ENCODE measurements at places on chromosomes 1 and 21.

- DNase-seq: no peak
Observed at GRCh38 chr1:77370583-77371306, 88.9 kb downstream of the AK5 start.

- DNase-seq: no peak
Observed at GRCh38 chr1:37634244-37634991, at the start of gene RSPO1. TSS of gene RSPO1 (minus strand) at chr1:37634892. CDS start at chr1:37629661, 5,231 bp downstream.

DNA sequence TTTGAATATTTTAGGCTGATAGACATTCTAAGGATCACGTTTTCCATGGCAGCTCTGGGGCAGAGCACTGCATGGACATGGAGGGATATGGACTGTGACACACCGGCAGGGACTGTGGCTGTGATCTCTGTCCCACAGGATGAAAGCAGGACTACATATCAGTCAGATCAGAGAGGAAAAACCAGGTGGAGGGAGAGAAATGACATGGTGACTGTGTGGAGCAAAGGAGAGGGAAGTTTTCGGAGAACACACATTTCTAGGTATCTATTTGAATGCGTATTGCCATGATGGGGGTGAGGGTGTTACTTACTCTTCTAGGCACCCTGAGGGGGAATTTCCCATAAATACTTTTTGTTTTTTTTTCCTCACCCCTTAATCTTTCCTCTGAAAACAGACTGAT is 3.2 kb upstream of the CD1C start:
- DNase-seq: no peak

GRCh38 chr1:218983848-218984247 is 189.8 kb upstream of the LYPLAL1 start:
- DNase-seq: no peak

DNA sequence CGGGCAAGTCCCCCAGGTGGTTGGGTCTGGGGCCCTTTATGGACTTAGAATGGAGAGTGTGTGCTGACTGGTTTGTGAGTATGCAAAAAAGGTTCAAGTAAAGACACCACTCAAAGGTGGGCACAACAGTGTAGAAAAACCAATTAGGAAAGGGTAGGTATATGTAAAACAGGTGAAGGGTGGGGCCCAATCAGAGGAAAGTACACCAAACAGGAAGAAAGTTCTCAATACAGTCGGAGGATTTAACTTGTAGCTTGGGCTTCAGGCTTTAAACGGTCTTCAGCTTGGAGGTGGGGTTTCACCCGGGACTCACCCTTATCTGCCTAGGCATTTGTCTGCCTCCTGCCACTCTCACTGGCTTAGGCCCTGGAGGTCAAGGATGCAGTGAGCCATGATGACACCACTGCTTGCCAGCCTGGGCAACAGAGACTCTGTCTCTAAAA is 6.8 kb upstream of the PUM1 start:
- no peak for DNase-seq

DNA sequence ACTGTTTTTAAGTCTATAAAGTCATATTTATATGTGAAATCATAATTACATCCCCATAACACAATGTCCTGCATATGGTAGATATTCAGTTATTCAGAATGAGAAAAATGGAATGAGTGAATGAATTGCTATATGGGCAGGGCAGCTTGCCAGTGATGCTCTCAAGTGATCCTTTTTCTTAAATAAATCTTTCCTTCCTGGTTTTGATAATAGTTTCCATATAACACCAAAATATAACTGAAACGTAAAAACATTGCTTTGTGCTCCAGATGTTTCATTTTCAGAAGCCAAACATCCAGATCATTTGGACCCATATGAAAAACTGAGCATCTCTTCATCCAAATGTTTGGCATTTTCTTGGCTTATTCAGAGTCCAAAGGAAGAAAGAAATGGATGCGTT is 30.2 kb upstream of the RGS8 start:
- DNase-seq: no peak

GRCh38 chr1:56068908-56069307 is 510.5 kb downstream of the PLPP3 start:
- DNase-seq: no peak

GRCh38 chr21:36835383-36835795 is 131.1 kb downstream of the HLCS start:
- no peak for DNase-seq

DNA sequence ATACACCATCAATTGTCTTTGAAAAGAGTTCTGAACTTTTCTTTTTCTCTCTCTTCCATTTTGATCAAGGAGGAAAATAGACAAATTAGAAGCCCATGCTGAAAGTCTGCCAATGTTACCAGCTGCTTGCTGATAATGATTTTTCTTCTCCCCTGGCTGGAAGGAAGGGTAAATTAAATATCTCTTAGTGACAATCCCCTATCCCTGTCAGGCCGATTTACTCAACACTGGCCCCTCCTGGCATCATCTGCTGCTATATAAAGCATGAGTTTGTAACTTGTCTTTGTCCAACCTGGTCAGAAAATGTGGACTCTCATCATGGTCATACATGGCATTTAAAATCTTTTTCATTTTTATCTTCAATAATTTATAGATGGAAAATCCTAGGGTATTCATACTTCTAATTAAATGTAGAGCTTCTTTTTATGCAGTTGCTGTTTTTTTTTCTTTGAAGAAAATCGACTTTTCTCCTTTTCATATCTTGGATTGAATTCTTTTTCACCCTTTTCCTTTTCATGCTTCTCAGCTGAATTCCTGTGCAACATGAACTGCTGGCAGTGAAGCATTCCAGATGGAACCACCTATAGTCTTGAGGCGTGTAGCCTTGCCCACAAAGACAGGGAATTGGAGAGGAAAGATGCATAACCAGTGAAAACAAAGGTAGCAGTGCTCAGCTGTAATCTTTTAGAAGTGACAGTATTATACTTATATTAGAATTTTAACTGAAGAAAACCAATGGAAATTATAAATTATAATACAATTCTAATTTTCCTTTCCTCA is 214.7 kb upstream of the PTGFR start:
- DNase-seq: no peak

- peak; percentile 71 for DNase-seq
Observed at GRCh38 chr1:224644553-224645154, 28.5 kb downstream of the CNIH3 start.

GRCh38 chr1:217180443-217180842 is 450.4 kb downstream of the GPATCH2 start:
- no peak for DNase-seq

DNA sequence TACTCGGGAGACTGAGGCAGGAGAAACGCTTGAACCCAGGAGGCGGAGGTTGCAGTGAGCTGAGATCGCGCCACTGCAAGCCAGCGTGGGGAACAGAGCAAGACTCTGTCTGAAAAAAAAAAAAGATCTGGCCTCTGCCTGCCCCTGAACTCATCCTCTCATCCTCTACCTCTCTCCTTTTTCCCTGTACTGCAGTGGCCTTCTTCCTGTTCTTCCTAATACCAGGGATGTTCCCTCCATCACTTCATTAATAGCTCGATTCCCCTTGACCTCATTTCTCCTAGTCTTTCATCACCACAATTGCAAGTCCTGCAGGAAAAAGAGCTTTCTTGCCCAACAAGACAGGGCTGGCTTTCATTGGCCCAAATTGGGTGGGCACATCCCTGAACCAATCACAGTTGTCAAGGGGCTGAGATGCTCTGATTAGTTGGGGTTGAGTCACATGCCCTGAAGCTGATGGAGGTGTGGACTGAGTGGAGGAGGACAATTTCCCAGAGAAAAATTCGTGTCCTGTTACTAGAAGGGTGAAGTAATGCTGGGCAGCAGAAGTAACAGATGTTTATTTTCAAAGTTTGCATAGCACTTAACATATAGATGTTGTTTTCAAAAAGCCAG is 86.8 kb upstream of the PUM1 start:
- DNase-seq: no peak

DNA sequence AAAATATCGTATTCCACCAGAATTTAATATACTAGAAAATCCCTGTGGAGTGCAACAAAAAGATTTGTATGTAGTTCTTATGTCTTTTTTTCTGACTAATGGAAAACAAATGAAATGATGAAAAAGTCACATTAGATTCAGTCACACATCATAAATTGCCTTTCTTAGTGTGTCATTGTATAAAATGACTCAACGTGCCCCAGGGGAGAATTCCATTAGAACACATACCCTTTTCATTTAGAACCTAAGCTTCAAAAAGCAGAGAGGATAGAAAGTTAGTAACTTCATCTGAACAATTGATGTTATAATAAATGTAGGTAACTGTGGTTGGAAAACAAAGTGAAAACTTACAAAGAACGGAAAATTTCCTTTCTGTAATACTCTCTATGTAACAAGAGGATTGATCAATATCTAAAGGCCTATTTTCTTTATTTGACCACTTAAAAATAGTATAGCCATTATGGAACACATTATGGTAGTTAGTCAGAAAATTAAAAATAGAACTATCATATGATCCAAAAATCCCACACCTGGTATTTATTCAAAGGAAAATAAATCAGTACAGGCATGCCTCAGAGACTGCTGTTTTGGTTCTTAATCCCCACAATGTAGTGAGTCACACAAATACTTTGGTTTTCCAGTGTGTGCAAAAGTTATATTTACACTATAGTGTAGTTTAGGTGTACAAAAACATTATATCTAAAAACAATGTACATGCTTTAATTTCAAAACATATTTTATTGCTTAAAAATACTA is 1016.1 kb downstream of the KCNT2 start:
- DNase-seq: no peak

DNA sequence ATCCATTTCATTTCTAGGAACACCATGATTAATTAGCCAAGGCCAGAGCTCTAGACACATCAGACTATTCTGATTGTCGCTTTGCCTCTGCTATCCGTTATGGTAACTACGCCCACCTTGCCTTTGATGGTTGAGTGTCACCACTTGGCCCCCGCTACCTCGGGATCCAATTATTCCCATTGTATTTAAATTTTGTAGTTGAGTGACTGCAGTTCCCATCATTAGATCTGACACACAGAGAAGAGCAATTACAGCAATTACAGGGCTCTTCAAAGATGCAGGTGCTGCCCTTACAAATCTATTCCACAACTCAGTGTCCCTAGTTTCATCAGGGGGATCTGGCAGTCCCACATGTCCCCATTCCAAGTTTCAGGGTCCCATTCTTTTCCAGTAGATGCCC is 44.9 kb upstream of the ABCA4 start:
- no peak for DNase-seq

DNA sequence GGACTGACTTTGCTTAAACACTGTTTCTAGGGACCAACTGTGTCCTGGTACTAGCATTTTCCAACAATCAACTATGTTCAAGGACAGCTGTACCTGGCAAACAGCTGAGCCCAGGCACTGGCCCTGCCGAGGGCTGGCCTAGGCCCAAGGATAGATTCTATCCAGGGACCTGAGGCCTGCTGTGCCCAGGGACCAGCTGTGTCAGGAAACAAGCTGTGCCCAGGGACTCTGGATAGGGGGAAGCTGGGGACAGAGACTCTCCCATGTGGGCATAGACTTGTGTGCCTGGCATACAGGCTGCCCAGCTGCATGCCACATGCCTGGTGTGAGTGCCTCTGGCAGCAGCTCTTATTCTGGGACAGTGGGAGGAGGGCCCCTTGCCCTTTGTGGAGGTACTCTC is 38.1 kb upstream of the POU3F1 start:
- DNase-seq: no peak

GRCh38 chr21:34526618-34527290 is 14.7 kb upstream of the KCNE1 start:
- DNase-seq: no peak

GRCh38 chr1:151370211-151370911 is 2.1 kb downstream of the SELENBP1 start:
- no peak for DNase-seq

GRCh38 chr1:91997607-91998195 is 32.1 kb upstream of the EPHX4 start:
- DNase-seq: peak; percentile 62

GRCh38 chr1:27562534-27563340 is 41.2 kb downstream of the AHDC1 start:
- no peak for DNase-seq

GRCh38 chr1:203439131-203439730 is 36.4 kb upstream of the PRELP start:
- no peak for DNase-seq

GRCh38 chr1:225523263-225523950 is 95.6 kb upstream of the LBR start:
- DNase-seq: no peak

GRCh38 chr1:66626261-66626660 is 92.3 kb downstream of the SGIP1 start:
- DNase-seq: no peak

GRCh38 chr1:59020151-59020997 is 236.5 kb upstream of the JUN start:
- peak; percentile 67 for DNase-seq

- no peak for DNase-seq
Observed at GRCh38 chr1:75736016-75736415, 11.5 kb downstream of the ACADM start.

DNA sequence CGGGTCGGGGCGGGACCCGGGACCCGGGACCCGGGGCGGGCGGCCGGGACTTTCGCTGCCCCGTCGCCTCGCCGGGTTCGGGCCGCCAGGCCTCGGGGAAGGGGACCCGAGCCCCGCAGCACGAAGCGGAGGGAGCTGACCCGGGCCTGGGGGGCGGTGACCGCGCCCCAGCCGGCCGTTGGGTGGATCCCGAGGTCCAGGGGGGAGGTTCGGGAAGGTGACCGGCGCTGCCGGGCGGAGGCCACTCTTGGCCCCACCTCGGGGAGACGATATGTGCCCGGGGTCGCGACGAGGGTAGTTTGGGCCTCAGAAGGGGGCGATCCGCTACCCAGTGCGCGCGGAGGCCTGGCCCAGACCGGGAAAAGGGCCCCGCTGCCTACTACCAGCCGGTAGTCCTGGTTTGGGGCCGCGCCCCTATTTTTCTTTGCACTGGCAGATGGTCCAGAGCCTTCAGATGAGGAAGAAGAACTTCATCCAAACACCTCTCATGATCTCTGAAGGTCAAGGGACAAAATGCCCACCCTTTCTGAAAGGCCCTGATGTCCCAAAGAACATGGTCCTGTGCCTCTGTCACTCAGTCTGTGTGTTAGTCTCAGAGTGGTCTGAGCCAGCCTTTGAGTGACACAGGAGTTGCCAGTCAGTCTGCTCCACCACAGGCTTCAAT is 766 bp downstream of the AGO4 start:
- peak; percentile 45 for DNase-seq
